NB4 (cell line): ENCODE measurements at places on chromosomes 3 and 15.
A peak's percentile ranks its signal among the peaks of the same experiment; 100 is the strongest.

DNA sequence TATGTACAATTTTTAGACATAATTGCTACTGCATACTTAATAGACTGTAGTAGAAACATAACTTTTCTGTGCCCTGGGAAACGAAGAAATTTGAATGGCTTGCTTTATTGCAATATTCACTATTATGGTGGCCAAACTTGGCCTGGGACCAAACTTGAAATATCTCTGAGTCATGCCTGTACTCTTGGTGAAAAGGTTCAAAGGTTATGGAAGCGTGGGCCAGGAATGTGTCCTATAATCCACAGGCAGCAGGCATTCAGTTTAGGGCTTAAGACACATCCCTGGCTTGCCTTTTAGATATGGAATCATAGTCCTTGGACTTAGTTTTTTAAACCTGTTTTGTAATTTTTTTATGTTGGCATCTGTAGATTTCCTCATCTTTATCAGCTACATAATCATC lies 124.3 kb downstream of the LRIG1 start:
- no peak for DNase-seq

GRCh38 chr3:196423044-196423781 lies 9.0 kb downstream of the UBXN7 start:
- no peak for DNase-seq

DNA sequence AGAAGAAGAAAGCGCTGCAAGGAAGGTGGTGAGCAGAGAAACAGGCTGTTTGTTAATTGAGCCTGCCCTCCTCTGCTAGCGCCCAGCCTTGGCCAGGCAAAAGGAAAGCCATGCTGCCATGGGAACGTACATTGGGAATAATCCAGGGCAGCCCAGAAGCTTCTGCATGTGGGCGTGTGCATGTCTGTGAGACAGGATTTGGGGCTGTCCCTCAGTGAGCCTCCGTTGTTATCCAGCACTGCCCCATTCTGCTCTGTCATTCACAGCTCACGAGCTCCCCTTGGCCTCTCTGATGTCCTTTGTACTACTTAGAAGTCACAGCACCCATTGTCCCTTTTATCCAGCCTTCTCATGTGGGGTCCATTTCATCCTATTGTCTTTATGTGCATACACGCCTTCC lies 239.1 kb upstream of the ROPN1 start:
- no peak for DNase-seq

DNA sequence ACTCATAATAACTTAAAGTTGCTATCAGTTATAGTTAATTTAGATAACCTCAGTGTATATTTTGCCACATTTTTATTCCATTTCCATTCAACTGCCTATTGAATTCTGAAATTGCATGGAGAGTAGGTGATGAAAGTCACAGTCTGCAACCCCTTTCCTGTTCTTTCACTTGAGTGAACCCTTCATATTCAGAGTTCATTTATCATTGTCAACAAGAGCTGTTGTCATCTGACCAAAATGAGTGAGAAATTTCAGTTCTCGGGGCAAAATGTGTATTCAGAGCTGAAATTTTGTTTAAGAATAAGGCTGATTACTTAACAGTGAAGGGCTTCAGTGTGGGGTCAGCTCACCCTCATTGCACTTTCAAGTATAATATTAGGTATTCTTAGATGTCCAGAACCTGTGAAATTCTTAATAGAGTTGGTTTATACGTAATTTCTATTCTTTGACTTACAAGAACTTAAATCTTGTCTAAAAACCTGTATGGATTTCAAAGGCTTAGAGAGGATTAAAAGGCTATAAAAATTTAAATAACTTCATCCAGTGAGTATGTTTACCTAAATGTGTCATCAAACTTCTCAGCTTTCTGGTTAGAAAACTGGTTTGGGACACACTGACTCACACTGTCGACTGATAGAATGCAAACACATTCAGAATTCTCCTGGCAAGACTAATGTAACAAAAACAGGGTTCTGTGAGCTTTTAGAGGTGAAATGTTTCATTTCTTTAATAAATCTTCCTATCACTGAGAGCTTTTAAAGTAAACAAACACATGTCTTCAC lies 92.2 kb downstream of the CMSS1 start:
- no peak for DNase-seq

DNA sequence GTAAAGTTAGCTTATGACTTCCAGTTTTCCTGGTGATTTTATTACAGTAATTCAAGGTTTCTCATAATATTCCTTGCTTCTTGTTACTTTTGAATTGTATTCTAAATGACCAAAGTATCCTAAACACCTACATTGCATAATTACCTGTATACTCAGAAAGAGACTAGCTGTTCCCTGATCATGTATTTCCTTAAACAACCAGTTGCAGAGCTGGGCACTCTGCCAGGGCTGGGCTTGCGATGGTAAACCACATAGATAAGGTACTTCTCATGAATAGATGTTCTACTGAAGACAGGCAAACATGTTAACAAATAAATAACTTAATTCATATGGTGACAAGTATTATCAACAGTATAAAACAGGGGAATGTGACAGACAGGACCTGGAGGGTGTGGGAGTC lies 142.3 kb upstream of the WNT5A start:
- no peak for DNase-seq

- DNase-seq = peak; percentile 14
Measured at GRCh38 chr3:187188931-187189330, 8.4 kb upstream of the RTP1 start.
